ENCODE measurements at places on chromosomes 12 and 14.

GRCh38 chr12:59937148-59937547 lies 341.3 kb downstream of the SLC16A7 start:
- no peak for DNase-seq

DNA sequence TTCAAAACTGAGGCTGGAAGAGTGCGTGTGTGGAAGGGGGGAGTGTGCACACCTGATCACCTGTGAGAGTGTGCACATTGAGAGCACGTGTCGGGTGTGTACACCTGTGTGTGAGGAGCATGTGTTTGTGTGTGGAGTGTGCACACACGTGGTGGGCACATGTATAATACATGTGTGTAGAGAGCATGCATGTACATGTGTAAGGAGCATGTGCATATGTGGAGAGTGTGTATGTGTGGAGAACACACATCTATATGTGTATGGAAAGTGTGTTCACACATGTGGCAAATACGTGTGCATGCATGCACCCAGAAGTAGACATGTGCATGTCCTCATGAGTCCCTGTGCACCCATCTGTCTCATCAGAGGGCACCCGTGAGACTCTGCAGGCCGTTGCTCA lies 63.1 kb upstream of the GPR68 start:
- no peak for DNase-seq

GRCh38 chr12:47270782-47271664 lies 191.3 kb upstream of the AMIGO2 start:
- no peak for DNase-seq

DNA sequence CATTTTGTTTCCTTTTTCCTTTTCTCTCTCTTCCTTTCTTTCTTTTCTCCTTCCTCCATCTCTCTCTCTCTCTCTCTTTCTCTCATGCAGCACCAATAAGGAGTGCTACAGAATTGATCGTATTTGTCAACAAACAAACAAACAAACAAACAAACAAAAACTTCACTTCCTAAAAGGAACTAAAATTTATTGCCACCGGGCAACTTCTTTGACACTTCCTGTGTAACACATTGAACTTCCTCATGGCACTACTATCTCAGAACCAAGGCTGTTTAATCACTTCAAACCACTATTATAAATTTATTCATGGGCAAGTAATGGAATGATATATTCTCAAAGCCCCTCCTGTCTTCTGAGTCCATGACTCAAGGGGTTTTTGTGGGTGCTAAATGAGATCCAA lies 51.3 kb downstream of the SERPINA3 start:
- no peak for DNase-seq

- DNase-seq: no peak
Observed at GRCh38 chr12:27936196-27936595, 36.3 kb downstream of the PTHLH start.

GRCh38 chr14:58972233-58973017 lies 216.0 kb upstream of the DAAM1 start:
- no peak for DNase-seq

- no peak for DNase-seq
Observed at GRCh38 chr14:80077262-80077661, 134.0 kb downstream of the DIO2 start.

GRCh38 chr12:38555620-38556591 lies 239.3 kb downstream of the ALG10B start:
- DNase-seq: no peak

- DNase-seq: no peak
Observed at GRCh38 chr12:93080994-93081809, 152.1 kb upstream of the EEA1 start.

- peak; percentile 57 for DNase-seq
Observed at GRCh38 chr14:34981743-34982420, 910 bp upstream of the SRP54 start.

DNA sequence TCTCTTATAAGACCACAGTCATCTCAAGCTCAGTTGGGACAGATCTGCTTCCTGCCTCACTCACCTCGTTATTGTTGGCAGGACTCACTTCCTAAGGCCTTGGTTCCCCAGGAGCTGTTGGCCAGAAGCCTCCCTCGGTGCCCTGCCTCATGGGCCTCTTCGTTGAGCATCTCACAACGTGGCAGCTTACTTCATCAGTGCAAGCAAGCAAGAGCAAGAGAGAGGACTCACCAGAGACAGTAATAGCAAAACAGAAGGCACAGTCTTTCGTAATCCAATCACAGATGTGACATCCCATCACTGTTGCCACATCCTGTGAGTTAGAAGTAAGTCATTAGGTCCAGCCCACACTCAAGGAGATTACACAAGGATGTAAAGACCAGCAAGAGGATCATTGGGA lies 5.1 kb upstream of the NUMB start:
- peak; percentile 91 for DNase-seq

DNA sequence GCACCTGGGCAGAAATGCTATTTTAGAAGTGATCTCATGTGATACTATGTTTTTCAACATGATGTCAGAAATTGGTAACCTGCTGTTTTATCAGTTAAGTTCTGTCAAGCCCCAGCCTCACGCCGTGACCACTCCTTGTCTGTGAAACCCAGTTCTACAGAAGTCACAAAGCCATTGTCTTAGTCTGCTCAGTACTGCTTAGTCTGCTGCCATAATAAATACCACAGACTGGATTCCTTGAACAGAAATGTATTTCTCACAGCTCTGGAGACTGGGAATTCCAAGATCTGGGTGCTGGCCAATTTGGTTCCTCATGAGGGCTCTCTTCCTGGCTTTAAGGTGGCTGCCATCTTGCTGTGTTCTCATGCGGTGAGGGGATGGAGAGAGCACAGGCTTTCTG lies 176.9 kb downstream of the PRKCH start:
- DNase-seq: no peak

DNA sequence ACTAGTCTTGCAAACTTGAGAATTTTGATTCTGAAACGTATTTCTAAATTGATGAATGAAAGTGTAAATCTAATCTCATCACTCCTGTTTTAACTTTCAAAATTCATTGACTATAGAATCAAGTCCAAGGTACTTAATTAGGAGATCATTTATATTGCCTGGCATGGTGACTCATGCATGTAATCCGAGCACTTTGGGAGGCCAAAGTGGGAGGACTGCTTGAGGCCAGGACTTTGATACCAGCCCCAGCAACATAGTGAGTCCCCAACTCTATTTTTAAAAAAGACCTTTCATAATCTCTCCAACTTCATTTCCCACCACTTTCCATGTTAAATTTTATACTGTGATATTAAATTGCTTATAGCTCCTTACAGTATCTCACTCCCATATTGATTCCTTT lies 3.0 kb upstream of the MIPOL1 start:
- DNase-seq: no peak

GRCh38 chr12:67927324-67927723 lies 61.9 kb upstream of the IFNG-AS1 start:
- DNase-seq: no peak

DNA sequence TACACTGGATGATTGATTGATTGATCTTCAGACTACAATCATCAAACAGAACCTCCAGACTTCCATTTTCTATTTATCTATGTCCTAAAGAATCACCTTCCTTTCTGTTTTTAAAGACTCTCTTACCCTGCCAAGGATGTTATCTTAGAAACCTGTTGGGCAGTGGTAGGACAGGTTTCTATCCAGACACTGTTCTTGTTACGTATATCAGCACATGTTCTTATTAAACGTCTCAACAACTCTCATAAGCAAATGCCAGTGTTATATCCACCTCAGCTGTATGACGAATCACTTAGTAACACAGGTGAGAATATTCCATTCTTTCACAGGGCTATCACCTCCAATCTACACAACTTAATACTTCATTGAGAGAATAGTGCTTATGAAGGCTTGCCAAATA lies 40.2 kb upstream of the RPL10L start:
- no peak for DNase-seq

DNA sequence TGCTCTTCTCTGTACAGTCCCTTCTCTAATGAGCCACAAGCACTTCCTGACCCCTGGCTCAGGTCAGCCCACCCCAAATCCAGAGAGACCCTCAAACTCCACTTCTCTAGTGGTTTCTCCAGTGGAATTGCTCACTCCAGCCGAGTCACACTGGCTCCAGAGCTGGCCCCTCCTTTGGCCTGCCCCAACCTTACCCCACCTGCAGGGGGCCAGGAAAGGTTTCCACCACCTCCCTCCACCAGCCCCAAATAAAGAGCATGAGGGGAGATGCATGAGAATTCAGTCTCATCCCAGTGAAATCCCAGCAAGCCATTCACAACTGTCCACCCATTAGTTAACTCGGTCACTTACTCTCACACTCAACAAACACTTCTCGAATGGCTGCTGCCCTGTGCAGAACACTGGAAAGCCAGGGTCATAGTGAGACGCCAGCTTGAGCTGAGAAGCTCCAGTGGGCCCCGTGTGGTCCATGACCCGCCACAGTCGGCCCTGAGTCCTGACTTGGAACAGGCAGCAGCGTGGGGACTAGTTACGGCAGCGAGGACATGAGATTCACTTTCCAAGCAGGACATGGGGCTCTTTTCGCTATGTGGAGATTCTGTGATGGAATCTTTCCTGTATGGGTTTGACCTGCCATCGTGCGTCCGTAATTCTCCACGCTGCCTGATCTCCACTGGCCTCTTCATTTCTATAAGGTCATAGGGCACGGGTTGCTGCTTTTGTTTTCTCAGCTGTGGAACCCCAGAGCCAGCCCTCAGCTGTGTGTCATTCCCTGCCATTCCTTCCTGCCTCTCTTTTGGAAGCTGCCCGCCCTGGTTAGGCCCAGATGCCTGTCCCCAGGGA lies 44.2 kb downstream of the SLC6A12 start:
- DNase-seq: no peak

GRCh38 chr12:30774599-30774998 lies 19.8 kb upstream of the CAPRIN2 start:
- no peak for DNase-seq

GRCh38 chr14:101491841-101492240 lies 69.5 kb upstream of the DIO3 start:
- no peak for DNase-seq

GRCh38 chr14:80049055-80049454 lies 162.2 kb downstream of the DIO2 start:
- no peak for DNase-seq

DNA sequence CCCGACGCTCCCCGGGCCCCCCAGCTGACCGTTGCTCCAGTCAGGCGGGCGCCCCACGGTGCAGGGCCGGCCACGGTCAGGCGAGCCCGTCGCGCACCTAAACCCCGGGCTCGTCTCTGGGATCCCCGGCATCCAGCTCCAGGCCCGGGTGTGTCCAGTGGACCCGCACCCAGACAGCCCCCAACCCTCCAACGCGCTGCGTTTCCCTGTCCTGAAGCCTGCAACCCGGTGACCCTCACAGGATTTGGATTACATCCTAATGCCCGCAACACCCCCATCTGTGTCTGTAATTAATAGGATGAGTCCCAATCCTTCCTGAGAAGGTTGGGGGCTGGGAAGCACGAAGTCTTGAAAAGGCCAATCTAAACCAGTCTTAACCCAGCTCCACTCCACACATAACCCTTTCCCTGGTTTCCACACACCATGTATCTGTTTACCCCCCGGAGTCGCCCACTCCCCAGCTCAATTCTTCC lies 10.4 kb downstream of the CPNE6 start:
- DNase-seq: no peak

DNA sequence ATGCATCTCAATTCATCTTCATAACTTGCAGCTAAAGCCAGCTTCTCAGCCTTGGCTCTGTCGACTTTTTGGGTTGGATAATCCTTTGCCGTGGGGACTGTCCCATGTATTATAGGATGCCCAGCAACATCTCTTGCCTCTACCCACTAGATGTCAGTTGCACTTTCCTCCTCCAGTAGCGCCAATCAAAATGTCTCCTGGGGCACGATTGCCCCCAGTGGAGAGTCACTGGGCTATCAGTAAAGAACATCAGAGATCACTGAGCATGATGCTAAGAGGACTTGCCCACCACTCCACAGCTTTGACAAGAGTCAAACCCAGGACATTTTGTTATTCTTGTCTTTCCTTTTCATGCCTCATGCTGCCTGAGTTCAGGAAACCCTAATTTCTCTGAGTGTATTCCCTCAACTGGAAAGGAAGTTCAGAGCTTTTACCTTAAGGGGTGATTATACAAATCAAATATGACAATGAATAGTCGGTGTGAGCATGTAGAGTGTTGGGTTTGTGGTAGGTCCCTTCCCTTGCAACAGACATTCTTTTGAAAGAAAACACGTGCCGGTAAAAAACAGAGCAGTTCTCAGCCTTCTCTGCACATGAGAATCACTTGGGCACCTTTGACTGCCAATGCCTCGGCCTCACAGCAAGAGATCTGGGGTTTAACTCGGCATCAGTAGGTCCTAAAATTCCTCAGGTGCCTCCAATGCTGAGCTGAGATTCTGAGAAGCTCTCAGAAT lies 980.6 kb downstream of the VRK1 start:
- no peak for DNase-seq

DNA sequence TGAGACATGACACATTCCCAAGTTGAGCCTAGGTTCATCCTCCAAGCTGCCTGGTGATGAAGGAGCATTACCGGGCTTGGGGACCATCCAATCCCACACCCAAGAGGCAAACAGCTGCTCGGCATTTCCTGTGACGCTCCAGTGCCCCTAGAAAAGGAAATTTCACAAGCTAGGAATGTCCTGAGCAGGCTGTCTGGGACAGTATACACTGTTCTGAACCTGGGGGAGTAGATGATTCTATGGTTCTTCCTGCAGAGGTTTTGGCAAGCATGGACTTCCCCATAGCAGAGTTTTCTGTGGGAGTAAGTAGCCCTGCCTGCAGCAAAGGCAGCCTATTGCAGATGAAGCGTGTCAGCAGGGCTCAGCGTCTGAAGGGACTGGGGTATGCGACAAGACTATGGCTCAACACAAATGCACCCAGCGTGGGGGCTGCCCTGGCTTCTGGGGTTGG lies 47.4 kb upstream of the SRSF5 start:
- DNase-seq: peak; percentile 77

- no peak for DNase-seq
Observed at GRCh38 chr14:71734885-71735284, 197.3 kb upstream of the RGS6 start.

- DNase-seq: no peak
Observed at GRCh38 chr14:73243748-73244147, 6.4 kb downstream of the PAPLN start.

- DNase-seq: no peak
Observed at GRCh38 chr12:12469386-12469785, 93.3 kb downstream of the DUSP16 start.

DNA sequence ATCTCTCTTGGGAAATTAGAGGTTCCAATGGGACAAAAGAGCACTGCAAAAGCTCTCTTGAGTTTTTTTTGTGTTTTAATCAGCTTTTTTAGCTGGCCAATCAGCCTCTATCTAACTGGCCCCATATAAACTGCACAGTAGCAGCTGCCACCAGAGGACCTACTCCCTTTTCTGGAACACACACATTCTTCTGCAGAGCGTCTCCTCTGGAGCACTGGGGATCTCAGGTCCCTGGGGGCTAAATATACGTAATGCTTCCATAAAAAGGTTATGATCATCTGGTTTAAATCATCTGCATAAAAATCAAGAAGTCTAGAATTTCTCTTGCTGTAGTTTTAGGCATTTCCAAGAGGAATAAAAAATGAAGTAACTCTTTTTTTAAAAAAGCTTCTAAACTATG lies 32.3 kb downstream of the TSPAN8 start:
- no peak for DNase-seq

GRCh38 chr12:89339526-89339925 lies 12.8 kb downstream of the DUSP6 start:
- DNase-seq: no peak

Data from GF-D8 (cell line).